Activated CD4-positive, alpha-beta T cell treated with anti-CD3 and anti-CD28 coated beads for 4 hours (primary cell): ENCODE measurements at places on chromosomes 13 and 19.

DNA sequence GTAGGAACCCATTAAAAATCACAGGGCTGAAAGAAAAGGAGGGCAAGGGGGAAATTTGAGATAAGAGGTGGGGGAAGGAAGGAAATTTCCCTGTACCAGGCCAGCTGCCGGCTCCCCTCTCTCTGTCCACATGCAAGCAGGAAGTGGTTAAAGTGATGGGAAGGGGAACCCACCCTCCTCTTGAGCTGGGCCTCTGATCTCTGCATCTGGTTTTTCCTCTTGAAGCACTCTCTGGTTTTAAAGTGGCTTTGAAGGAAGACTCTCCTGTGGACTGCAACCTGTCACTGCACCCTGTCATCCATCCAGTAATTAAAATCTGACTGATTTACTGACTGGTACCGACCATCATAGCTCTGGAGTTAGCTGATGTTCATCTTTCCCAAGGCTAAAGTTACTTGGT lies 239.6 kb downstream of the TSHZ3 start:
- no peak for DNase-seq

DNA sequence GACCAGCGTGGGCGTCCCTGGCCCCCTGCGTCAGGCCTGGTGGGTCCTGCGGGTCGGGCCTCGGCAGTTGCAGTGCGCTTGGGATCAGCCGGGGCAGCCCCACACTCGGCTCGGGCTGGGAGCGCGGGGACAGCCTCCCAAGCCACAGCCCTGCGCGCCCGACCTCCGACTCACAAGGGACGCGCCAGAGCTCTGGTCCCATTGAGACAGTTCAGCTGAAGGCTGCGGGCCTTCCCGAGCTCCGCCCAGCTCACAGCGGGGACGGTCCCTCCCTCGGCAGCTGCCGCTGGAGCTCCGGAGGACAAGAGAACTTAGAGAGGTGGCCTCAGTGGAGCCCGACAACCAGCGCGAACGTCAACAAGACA lies 45.7 kb upstream of the ZNF730 start:
- DNase-seq = no peak

- no peak for DNase-seq
Observed at GRCh38 chr13:50452756-50453155, 390.7 kb downstream of the DLEU7 start.

GRCh38 chr19:38848299-38849146 lies 1.3 kb downstream of the HNRNPL start:
- DNase-seq = peak; percentile 18

- no peak for DNase-seq
Observed at GRCh38 chr13:53144826-53145225, 116.2 kb downstream of the OLFM4 start.

- DNase-seq = peak; percentile 15
Observed at GRCh38 chr19:7743425-7743841, 3.9 kb downstream of the CD209 start.

GRCh38 chr19:1327125-1327524 lies 41.5 kb downstream of the EFNA2 start:
- no peak for DNase-seq

- no peak for DNase-seq
Observed at GRCh38 chr13:113952983-113953520, 20.8 kb downstream of the C13orf46 start.

- no peak for DNase-seq
Observed at GRCh38 chr19:46211201-46211881, 18.2 kb upstream of the IGFL1 start.

DNA sequence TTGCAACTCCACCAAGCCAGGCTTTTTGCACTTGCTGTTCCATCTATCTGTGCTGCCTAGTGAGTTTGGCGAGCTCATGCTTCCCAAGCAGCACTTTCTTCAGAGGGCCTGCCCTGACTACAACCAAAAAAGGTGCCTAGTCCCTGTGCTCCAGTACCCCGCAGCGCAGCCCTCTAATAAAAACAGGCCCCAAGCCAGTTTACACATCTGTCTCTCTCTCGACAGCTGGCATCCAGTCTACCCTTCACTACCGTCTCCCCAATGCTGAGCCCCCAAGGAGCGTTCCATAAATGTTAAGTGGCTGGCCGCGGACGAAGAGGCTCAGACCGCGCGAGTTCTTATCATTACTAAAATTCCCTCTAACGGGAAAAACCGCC lies 512 bp downstream of the MED4 start:
- DNase-seq = peak; percentile 3

GRCh38 chr13:39016087-39016486 lies 21.8 kb downstream of the PROSER1 start:
- no peak for DNase-seq

DNA sequence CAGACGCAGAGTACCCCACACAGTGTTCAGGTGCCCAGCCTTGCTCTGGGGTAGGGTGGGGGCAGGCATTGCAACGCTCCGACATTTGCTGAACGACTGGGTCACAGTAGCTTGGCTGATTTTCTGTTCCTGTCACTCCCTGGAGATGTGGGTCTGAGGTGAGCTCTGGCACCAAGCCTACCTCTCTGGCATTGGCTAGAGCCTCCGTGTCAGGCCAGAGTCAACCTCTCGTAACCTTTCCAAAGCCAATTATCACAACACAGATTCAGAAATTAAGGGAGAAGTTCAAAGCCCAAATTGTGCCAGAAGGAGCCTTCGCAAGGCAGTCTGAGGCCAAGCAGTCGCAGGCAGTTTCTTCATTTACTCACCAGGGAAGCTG lies 117.2 kb downstream of the IRS2 start:
- no peak for DNase-seq

DNA sequence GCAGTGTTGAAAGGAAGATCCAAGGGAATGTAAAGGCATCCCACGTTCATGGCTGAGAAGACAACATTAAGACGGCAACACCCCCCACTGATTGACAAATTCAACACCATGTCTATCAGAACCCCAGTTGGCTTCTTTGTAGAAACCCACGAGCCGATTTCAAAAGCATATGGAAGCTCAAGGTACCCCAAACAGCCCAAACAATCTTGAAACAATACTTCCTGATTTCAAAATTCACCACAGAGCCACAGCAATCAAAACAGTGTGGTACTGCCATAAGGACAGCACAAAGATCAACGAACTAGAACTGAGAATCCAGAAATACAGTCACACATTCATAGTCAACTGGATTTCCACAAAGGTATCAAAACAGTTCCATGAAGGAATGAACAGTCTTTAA lies 6.2 kb downstream of the MIER2 start:
- no peak for DNase-seq

GRCh38 chr13:44218501-44219240 lies 155.0 kb upstream of the SERP2 start:
- DNase-seq = no peak

DNA sequence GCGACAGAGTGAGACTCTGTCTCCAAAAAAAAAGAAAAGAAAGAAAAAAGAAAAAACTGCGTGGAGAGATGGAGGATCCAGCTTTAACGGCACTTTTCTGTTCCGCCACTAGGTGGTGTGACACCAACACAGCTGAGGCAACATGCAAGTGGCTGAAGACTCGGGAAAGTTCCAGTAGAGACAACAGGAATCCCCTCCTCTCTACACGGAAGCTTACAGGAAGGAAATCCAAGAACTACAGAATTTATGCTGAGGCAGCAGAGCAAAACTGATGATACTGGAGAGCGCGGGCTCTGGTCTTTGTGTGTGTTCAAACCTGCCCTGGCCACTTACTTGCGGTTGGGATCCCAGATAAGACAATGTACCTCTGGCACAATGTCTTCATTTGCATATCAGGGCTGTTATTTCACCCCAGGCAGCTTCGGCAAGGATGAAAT lies 9.9 kb downstream of the RANBP3 start:
- DNase-seq = peak; percentile 46

- no peak for DNase-seq
Observed at GRCh38 chr19:17109962-17110598, 34.5 kb downstream of the MYO9B start.

DNA sequence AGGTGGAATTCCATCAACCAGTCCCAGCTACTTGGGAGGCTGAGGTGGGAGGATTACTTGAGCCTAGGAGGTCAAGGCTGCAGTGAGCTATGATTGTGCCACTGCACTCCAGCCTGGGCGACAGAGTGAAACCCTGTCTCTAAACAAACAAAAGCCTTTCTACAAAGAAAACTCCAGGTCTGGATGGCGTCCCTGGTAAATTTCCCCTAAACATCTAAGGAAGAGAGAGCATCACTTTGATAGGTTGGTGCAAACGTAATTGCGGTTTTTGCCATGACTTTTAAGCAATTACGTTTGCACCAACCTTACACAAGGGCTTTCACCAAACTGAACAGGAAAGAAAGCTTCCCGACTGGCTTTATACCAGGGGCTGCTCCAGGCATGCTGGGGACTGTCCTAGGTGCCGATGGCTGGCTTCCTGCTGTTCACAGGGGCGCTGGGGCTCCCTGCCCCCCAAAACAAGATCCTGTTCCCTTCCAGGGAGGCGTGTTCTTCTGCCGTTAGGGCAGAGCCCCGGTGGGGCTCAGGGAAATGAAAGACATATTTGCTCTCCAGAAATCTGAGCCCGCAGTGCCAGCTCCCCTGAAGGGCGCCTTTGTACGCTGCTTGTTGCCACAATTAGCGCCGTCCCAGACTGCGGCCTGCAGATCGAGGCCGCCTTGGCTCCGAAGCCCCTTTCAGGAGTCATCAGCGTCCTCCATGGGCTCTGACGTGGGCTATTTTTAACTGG lies 38.7 kb upstream of the KLF2 start:
- DNase-seq = no peak
